Left lung (tissue), 14 donors: ENCODE measurements at places on chromosomes 6 and 20. TPM values are rescaled to one million over a fixed set of nuclear protein-coding genes. Genes with fewer than 3 reads are reported as not detected.

- H3K4me3 ChIP-seq = no peak overlapping the region
- DNase-seq = no peak
- H3K27me3 ChIP-seq = peaks cover 12% of the 10 kb centered on the region
Observed at GRCh38 chr20:58552366-58552934, 37.3 kb upstream of the APCDD1L start.

RNF114 gene
- total RNA-seq = 69.0 TPM

DNA sequence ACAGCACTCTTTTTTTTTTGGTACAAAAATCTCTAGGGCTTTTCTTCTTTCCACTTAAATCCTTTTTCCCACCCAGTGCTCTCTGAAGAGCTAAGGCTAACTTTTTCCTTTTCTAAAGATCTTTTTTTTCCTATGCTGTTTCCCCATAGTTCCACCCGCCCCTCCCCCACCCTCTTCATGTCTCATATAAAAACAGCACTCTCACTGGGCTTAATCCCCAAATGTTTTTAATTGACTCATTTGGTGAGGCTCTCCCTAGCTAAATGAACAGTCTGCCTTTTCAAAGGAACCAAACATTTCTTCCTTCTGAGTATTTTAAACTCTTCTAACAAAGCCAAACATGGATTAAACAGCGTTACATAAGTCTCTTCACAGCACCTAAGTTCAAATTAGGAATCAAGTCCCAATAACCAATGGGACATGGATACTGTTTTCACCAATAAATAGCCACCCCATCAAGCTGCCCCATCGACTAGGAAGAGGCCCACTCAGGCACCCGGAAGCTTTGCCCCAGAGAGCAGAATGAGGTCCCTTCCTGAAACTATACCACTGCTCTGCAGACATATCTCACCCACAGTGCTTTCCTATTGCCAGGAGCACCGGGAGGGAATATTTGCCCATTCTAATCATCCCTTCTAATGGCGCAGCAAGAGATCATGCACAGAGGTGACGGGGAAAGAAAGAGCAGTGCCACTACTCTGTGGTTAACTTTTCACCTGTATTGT, 63.7 kb downstream of the ATXN1 start:
- no peak overlapping the region for H3K4me3 ChIP-seq
- H3K27me3 ChIP-seq = no peaks in the 10 kb centered on the region
- H3K27ac ChIP-seq = no peak overlapping the region
- H3K36me3 ChIP-seq = no peaks in the 10 kb centered on the region

SMPDL3A gene
- total RNA-seq = 27.4 TPM

- no peak overlapping the region for H3K4me3 ChIP-seq
- no peaks in the 10 kb centered on the region for H3K4me1 ChIP-seq
- H3K36me3 ChIP-seq = no peaks in the 10 kb centered on the region
- no peak overlapping the region for H3K27ac ChIP-seq
- H3K27me3 ChIP-seq = no peaks in the 10 kb centered on the region
- no peak for DNase-seq
Observed at GRCh38 chr6:38435330-38435729, 204.4 kb downstream of the BTBD9 start.

DNA sequence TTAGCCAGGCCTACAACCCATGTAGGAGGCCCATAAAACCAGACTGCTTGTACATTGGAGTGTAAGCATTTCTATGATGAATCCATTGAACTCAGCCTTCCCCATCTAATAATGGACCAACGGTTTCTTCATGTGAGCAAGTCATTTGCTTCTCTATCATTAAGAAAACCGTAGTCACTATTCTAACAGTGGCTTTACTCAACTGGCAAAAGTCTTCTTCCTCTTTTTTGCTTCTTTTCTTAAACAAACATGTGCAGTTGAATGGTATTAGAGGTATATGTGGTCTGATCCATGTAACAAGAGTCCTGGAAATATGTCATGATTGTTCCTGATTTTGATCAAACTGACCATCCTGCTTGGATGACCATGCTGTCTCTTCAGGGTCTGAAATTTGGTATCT, 132.4 kb upstream of the STXBP5 start:
- H3K27ac ChIP-seq = no peak overlapping the region
- no peak overlapping the region for H3K4me3 ChIP-seq
- H3K4me1 ChIP-seq = no peaks in the 10 kb centered on the region
- no peak for DNase-seq

PXMP4 gene
- 25.4 TPM for total RNA-seq

DNA sequence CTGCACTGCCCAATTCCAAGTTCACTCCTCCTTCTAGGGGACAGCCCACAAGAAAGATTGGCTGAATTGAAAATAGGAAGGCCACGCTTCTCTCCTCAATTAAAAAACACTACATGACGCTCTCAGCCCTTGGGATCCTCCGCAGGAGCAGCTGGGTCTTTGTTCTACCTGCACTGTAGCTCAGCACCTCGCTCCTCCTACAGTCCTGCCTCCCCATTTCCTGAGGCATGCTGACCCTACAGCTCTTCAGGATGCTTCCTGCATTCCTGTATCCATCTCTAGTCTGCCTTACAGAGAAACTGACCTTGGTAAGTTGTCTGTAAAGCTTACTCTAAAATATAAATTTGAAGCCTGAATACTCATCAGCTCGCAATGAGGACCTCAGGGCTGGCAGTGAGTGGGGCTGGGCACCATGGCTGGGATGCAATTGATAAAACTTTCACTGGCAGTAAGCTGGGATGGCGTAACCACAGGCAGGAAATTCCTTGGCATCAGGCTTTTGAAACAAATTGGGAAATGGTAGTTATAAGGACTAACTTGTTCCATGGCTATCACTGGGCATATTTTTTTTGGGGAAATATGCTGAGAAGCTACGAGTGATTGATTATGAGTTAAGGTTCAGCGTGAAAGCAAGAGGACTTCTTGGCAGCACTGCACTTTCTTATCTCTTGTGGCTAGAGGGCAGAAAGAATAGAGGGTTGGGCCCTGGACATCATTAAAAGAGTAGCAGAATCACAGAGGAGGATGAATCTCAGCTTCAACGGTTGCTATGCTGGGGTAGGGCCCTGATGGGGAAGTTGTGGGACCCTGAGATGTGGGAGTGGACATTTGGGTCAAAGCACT, 11.7 kb upstream of the SIRPB1 start:
- no peaks in the 10 kb centered on the region for H3K4me1 ChIP-seq
- no peak for DNase-seq
- H3K27ac ChIP-seq = no peak overlapping the region
- no peaks in the 10 kb centered on the region for H3K36me3 ChIP-seq

KDM1B gene
- total RNA-seq = 22.7 TPM

DNA sequence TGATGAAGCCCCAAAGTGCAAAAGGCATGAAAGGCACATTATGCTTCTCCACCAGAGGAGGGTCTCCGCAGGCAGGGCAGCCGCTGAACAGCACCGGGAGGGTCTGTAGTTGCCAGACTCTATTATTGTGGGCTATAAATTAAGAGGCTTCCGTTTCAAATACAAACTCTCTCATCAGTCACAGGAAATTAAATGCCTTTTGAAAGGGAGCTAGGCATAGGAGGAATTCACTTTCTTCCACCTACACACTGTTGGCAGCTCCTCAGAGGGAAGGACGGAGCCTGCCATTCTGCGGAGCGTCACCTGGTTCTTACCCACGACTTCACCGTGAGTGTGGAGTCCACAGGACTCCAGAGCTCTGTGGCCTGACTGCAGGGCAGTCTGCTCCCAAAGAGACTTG, 140.8 kb upstream of the AGPAT4 start:
- no peaks in the 10 kb centered on the region for H3K27me3 ChIP-seq
- H3K27ac ChIP-seq = no peak overlapping the region
- H3K4me3 ChIP-seq = no peak overlapping the region
- H3K4me1 ChIP-seq = no peaks in the 10 kb centered on the region
- no peaks in the 10 kb centered on the region for H3K36me3 ChIP-seq
- no peak for DNase-seq

EPM2A gene
- 11.0 TPM for total RNA-seq

- H3K27ac ChIP-seq = no peak overlapping the region
- no peaks in the 10 kb centered on the region for H3K36me3 ChIP-seq
- H3K4me1 ChIP-seq = no peaks in the 10 kb centered on the region
Observed at GRCh38 chr6:159434410-159434809, 258.6 kb downstream of the SOD2 start.
